ENCODE measurements at places on chromosomes 2 and 18. TPM values are rescaled to one million over a fixed set of nuclear protein-coding genes. Genes with fewer than 3 reads are reported as not detected.
A peak's percentile ranks its signal among the peaks of the same experiment; 100 is the strongest.

GRCh38 chr2:55772109-55772980, 78.7 kb upstream of the PNPT1 start:
- ATAC-seq, result no peak

- no peak for ATAC-seq
These were observed 711.3 kb downstream of the GALR1 start for GRCh38 chr18:77960791-77961410.

DNA sequence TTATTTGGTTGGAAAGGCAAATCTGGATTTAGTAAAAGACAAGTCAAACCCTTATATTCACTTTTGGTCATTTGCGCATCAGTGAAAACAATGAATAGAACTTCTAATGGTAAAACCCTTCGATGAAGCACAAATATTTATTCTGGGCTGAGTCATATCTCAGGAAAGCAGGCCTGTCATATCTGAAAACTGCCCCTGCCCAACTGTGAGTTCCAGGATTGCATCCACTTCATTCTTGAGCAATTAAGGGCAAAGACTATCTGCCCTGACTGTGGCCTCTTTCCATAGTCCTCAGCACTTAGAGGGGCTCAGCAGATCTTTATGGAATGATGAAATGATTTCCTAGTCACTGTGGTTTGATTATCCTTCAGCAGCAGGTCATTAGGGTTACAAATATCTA, 795.2 kb upstream of the ID2 start:
- ATAC-seq, result no peak

GRCh38 chr2:45166229-45166890, 157.1 kb upstream of the SIX2 start:
- ATAC-seq, result no peak

GRCh38 chr2:150101947-150102346, 385.5 kb downstream of the RND3 start:
- ATAC-seq, result no peak

GRCh38 chr2:226883296-226883795, 47.5 kb downstream of the RHBDD1 start:
- no peak for ATAC-seq

GRCh38 chr2:176817061-176817565, 395.5 kb upstream of the HNRNPA3 start:
- ATAC-seq, result peak; percentile 19

GRCh38 chr2:118010473-118010872, 3.4 kb downstream of the CCDC93 start:
- ATAC-seq, result no peak

- no peak for ATAC-seq
These were observed at the start of gene TGIF1 for GRCh38 chr18:3450012-3450798. Gene TGIF1, plus strand, starts transcription at chr18:3450172. Its CDS starts 318 bp downstream, at chr18:3450490.

DNA sequence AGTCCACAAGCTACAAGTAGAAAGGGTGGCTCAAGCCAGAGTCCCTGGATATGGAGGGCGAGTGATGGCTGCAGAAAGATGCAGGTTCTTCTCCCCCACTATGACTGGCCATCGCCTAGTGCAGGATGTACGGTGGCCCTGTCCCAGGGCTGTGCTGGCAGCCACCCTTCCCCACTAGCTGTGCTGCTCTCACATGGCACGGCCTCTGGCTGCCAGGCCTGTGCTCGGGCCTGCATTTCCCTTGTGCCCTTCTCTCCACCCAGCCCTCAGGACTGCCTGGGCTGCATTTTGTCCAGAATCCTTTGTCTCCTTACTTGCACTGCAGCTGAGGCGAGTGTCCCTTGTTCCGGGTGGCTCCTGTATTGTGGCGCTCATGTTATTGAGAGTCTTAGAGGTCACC, 1.6 kb upstream of the RAMP1 start:
- no peak for ATAC-seq

DNA sequence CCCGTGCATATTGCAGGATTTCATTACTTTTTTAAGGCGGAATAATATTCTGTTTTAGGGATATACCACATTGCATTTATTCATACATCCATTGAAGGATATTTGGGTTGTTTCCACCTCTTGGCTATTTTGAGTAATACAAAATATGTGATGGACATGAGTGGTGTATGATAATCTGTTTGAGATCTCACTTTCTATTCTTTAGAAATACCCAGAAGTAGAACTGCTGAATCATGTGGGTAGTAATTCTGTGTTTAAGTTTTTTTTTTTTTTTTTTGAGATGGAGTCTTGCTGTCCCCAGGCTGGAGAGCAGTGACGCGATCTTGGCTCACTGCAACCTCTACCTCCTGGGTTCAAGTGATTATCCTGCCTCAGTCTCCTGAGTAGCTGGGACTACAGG, 201.4 kb downstream of the NYAP2 start:
- no peak for ATAC-seq

DNA sequence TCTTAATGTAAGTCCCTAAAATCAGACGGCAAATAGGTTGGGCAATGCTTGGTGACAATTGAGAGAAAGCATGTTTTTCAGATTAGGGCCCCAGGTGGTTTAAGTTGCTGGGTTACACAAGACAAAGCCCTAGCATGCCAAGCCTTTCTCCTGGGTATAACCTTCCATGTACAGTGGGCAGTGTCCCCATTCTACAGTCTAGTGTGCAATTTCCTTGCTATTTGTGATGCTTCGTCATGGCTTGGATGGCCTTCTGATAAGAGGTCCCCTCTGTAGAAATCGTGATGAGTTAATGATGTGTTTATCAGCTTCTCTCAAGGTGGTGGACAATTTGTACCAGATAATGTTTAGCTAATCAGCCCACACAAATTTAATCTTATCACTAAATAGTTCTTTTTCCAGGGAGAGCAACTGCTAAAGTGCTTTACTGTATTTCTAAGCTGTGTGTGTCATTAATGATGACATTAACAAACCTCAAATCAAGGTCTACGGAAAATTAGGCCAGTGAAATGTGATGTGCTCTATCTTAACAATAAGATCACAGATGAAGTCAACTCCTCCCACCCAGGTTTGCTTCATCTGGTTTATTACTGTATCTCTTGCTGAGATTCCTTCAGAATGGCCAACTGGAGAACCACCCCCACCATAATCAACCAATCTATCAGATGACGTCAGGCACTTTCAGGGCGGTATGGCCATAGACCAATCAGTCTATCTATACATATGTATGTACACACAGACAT, 61.7 kb downstream of the PLB1 start:
- no peak for ATAC-seq

GRCh38 chr2:85369500-85369899, 14.9 kb downstream of the ELMOD3 start:
- no peak for ATAC-seq

DNA sequence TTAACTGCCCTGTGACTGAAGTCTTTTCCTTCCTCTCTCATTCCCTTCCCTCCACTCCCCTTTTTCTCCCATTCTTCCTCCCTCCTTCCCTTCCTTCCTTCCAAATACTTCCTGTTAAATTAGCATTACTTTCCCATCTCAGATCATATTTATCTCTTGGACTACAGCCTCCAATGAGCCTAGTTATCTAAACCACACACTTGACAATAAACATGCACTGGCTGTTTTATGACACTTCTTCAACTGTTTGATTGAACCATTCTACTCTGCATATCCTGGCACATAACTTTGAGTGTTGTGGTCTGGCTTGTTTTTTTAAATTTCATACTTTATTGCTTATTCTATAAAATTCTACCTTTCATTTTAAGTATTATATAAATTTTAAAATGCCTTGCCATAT, 1860.8 kb upstream of the LRRTM1 start:
- ATAC-seq, result no peak

DNA sequence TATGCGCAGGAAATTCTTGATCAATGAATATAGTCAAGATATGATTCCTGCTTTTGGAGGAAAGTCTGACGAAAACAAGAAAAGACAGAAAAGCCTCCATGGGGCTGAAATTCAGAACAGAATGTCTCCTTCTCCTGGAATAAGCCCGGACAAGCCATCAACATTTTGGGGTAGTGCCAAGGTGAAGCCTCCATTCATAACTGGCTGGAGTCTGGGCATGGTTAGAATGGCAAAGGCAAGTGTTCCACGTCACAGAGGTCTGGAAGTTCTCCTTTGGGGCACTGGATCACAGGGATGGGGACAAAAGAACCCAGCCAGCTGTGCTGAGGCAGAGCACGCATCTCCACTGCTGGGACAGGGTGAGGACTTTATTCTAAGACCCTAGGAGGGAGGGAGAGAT, 505.7 kb downstream of the CMPK2 start:
- no peak for ATAC-seq

- ATAC-seq, result peak; percentile 61
These were observed 284.8 kb downstream of the MREG start for GRCh38 chr2:215728504-215729065.

- ATAC-seq, result no peak
These were observed 16.1 kb downstream of the MROH2A start for GRCh38 chr2:233794128-233794658.

Gene CCBE1
- total RNA-seq, result 0.04 TPM

Gene GPR45
- not detected for total RNA-seq

Gene LYPD1
- total RNA-seq, result not detected

Gene ESCO1
- 20.4 TPM for total RNA-seq

Gene GRHL1
- total RNA-seq, result 0.85 TPM

Gene IL36B
- not detected for total RNA-seq

Gene SERPINB10
- total RNA-seq, result not detected

Gene STK36
- 13.8 TPM for total RNA-seq
